ENCODE measurements at places on chromosomes 6 and 20. TPM values are rescaled to one million over a fixed set of nuclear protein-coding genes. Genes with fewer than 3 reads are reported as not detected.

The TSBP1 gene
- not detected for total RNA-seq

- no peaks in the 10 kb centered on the region for H3K4me1 ChIP-seq
- no peak overlapping the region for H3K4me3 ChIP-seq
- DNase-seq = no peak
- H3K36me3 ChIP-seq = no peaks in the 10 kb centered on the region
- H3K27me3 ChIP-seq = no peaks in the 10 kb centered on the region
- no peak overlapping the region for H3K27ac ChIP-seq
These were observed 4.5 kb upstream of the SPDEF start for GRCh38 chr6:34560366-34561226.

DNA sequence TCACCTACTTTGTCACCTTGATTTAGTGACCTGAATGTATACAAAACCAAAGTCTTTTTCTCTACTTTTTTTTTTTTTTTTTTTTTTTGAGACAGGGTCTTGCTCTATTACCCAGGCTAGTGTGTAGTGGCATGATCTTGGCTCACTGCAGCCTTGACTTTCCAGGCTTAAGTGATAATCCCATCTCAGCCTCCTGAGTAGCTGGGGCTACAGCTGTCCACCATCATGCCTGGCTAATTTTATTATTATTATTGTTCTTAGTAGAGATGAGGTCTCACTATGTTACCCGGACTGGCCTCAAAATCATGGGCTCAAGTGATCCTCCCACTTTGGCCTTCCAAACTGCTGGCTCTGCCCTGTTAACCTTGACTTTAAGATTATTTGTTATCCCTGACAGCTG, 37.5 kb downstream of the CRISP2 start:
- no peak overlapping the region for H3K27ac ChIP-seq
- H3K4me1 ChIP-seq = no peaks in the 10 kb centered on the region
- H3K27me3 ChIP-seq = no peaks in the 10 kb centered on the region
- DNase-seq = no peak
- H3K36me3 ChIP-seq = no peaks in the 10 kb centered on the region

- no peak overlapping the region for H3K4me3 ChIP-seq
- no peaks in the 10 kb centered on the region for H3K4me1 ChIP-seq
- no peak for DNase-seq
- H3K27ac ChIP-seq = no peak overlapping the region
These were observed 32.5 kb upstream of the ASCC3 start for GRCh38 chr6:100913400-100914276.
